ENCODE measurements at places on chromosomes 5 and 9.

DNA sequence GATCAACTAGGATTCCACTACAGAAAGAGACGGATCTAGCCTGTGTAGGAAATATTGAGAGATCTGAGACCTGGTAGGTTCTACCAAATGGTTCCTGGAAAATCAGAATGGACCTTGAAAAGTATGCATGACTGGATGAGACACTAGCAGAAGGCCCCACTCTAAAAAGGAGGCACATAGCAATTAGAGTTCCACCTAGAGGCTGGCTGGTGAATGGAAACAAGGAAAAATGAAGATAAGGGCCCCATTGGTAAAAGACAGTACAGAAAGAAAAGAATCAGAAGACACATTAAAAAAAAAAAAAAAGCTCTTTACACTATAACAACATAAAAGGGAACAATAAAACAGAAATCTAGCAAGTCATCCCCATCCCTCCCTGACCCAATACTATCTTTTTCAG, 518.5 kb downstream of the NR2F1-AS1 start:
- DNase-seq = no peak

GRCh38 chr9:133857639-133858038, 119.5 kb upstream of the SARDH start:
- DNase-seq = no peak

GRCh38 chr9:14957109-14957508, 46.9 kb upstream of the FREM1 start:
- no peak for DNase-seq

- no peak for DNase-seq
Measured at GRCh38 chr9:84169240-84169639, 171.3 kb downstream of the SLC28A3 start.

DNA sequence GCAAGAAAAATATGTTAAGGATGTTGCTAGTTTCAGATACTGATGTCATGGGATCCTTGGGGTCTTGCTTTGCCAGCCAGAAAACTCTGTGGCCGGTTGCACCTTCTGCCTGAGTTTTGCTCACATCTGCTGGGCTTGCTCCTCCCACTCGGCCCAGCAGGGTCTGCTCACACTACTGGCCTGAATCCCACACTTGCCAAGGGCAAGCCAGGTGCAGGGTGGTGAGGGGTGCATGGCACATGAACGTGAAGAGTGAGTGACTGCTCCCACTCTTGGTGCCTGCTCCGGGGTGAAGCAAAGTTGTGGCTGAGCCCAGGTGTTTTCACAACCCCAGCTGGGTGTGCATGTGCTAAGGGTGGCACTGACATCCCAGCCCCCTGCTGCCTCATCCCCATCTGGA, 83.1 kb upstream of the STARD4 start:
- DNase-seq = no peak

- DNase-seq = no peak
Measured at GRCh38 chr5:9924614-9925013, 294.5 kb upstream of the TAS2R1 start.

DNA sequence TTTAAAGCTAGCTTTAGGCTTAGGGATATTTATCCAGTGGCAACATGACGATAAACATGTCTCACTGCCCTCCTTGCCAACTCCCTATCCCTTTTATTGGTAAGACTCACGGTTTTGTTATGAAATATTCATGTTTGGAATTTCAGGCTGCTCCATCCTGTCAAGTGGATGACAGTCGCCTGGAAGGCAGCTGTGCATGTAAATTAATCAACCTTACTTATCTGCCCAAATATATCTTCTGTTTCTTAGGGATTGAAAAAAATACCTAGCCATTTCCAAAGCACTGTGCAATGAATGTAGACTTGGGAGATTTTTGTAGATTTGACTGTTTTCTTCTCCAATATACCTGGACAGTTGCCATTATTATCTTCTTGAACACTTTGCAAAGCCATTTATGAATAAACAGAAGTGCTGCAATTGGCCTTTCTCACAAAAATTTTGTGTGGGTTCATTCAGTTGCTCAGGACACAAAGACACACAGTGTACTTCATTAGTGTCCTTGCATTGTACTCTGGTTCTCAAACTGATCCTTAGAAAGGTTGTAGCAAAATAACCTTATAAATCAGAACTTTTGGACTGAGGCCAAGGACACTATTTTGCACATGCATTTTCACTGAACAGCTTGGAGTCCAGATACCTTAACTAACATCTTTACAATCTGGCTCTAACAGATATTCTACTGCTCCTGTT, 889.4 kb upstream of the SEMA6A start:
- no peak for DNase-seq

DNA sequence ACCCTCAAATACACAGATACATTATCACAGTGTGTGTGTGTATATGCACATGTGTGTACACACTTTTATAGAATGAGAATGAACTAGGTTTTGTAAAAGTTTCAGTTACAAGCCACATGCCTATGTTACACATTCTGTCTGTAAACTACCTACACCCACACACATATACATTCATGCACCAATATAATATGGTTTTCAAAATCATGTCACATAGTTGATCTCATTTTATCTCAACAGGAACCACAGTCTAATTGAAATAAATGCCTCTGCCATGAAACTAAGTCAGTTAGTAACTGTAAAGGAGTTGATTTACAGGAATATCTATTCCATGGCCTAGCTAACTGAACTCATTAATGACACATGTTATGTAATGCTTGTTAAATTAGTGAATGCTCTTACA, 646.6 kb downstream of the PDE4D start:
- DNase-seq = no peak

GRCh38 chr9:20117986-20118385, 329.1 kb upstream of the SLC24A2 start:
- DNase-seq = no peak

- DNase-seq = no peak
Measured at GRCh38 chr5:43619380-43619779, 16.4 kb downstream of the NNT start.

DNA sequence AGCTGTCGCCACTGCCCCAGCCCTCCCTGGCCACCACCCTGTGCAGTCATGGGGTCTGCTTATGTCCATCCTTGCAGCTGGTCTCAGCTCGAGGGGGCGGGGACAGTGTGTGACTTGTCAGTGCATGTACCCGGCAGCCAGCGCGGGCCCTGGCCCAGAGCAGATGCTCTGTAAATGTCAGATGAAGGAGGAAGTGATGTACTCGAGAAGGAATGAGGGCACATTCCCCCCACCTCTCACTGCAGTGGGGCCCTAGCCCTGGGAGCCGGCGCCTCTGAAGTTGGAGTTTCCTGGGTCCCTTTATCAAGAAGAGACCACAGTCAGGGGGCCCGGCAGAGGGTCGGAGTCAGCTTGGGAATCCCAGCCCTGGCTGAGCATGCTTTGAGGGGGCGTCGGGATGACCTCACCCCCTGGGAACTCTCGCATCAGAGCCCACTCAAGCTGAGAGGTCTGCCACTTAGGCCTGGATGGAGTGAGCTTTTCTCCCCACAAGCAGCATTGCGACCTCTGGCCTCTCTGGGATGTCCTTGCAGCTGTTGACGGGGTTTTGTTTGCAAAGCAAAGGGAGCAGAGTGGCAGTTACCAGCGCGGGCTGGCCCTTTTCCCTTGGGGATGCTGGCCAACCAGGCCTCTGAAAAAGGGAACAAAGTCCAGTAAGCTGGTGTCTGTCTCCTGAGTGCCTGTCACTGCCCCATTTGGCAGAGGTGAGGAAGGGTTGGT, 19.0 kb downstream of the NEURL1B start:
- no peak for DNase-seq

- no peak for DNase-seq
Measured at GRCh38 chr5:173825215-173825865, 62.8 kb upstream of the CPEB4 start.

DNA sequence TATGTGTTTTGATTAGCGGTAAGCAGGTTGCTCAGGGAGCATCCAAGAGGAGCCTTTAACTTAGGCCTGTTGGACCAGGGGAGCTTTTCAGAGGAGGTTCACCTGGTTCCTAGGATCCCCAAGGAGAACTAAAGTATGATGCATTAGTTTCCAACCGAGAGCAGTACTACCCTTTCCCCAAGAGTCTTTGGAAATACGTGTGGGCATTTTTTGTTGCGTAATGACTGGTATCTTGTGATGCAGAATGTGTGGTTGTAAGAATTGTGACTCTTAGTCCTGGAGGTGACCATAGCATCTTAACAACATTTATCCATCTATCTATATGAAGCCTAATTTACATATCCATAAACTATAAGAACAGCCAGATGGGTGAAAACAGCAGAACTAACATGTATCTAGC, 11.0 kb downstream of the CFAP95 start:
- DNase-seq = no peak

- DNase-seq = no peak
Measured at GRCh38 chr9:70218767-70219166, 40.0 kb upstream of the SMC5 start.
